ENCODE measurements at places on chromosomes 3 and 15.
A peak's percentile ranks its signal among the peaks of the same experiment; 100 is the strongest.

DNA sequence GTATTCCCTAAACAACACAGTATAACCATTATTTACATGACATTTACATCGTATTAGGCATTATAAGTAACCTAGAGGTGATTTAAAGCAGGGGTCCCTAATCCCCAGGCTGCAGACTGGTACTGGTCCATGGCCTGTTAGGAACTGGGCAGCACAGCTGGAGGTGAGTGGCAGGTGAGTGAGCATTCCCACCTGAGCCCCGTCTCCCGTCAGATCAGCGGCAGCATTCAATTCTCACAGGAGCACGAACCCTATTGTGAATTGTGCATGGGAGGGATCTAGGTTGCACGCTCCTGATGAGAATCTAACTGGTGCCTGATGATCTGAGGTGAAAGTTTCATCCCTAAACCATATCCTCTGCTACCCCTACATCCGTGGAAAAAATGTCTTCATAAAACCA is 138.2 kb downstream of the ATP10A start:
- DNase-seq: no peak

- DNase-seq: peak; percentile 75
Measured at GRCh38 chr3:15300323-15301078, 31.9 kb downstream of the SH3BP5 start.

GRCh38 chr3:170999737-171000242 is 26.7 kb downstream of the SLC2A2 start:
- no peak for DNase-seq

GRCh38 chr15:69159805-69160140 is 662 bp upstream of the GLCE start:
- DNase-seq: no peak

DNA sequence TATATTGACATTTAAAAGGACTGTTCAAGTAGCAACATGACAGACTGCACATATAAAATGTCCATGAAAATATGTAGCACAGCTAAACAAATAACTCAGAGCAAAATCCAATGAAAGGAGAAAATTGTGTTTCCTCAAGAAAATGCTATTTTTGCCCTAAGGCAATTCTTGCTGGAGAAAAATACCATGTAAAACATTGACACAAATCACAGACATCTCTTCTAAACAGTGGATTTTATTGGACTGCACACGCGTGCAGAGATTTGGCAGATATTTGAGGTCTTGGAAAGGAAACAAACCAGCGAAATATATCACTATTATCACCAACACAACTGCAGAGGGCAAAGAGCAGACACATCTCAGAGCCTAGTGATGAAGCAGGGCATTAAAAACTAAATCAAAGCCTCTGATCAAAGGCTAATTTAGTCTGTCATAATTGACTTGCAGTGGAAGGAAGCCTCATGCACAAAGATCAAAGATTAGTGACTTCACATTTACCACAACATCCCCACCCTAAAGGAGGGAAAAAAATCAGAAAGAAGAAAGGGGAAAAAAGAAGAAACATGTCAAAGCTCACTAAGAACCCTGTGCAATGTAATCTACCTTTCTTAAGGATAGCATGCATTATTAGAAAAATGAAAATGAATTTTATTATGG is 52.4 kb downstream of the CHL1 start:
- DNase-seq: no peak

DNA sequence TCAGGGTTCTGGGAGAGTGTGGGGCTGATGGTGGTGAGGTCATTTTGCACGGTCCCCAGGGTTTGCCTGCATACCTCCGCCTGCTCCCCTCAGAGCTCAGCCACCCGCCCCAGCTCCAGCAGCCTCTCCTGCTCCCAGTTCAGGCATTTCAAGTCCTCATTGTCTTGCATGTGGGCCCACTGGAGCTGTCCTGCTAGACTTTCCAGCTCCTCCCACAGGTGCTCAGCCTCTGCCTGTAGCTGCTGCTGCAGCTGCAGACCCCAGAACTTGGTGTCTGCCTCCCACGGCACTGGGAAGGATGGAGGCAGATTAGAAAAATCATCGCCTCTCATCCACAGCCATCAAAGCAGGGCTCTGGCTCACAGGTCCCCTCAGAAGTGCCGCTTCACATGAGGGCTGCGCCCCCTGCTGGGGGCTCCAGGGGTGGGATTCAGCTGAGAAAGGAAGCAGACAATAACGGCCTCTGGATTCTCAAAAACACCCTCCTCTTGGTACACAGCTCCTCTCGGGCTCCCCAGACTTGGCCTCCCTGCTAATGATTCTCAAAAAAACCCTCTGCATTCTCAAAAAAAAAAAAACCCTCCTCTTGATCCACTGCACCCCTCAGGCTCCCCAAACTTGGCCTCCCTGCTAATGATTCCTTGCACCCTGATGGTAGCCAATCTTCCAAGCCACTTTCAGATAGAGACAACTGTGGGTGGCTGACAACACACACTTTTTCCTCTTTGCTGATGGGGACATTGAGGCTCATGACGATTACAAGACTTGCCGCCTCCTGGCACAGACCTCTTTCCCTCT is 89.3 kb upstream of the C2CD4B start:
- peak; percentile 40 for DNase-seq

Measured in 8988T (cell line).